Panc1 (cell line): ENCODE measurements at places on chromosomes 12 and 14. TPM values are rescaled to one million over a fixed set of nuclear protein-coding genes. Genes with fewer than 3 reads are reported as not detected.

Gene PPM1H
- total RNA-seq = 22.9 TPM

Gene DEGS2
- total RNA-seq = 4.9 TPM

Gene CLEC1B
- total RNA-seq = not detected

Gene FAM186B
- total RNA-seq = 0.13 TPM

Gene KLRC1
- total RNA-seq = not detected

Gene CCDC197
- total RNA-seq = not detected

Gene CKB
- 436 TPM for total RNA-seq

Gene TMBIM6
- 525 TPM for total RNA-seq

- H3K27ac ChIP-seq = no peak overlapping the region
- H3K4me1 ChIP-seq = peaks cover 6% of the 10 kb centered on the region; the same call in 1 of the 2 replicates
- no peak overlapping the region for H3K4me3 ChIP-seq
- H3K27me3 ChIP-seq = no peaks in the 10 kb centered on the region
- H3K36me3 ChIP-seq = no peaks in the 10 kb centered on the region
Measured at GRCh38 chr14:63777024-63777423, 49.2 kb upstream of the SGPP1 start.

DNA sequence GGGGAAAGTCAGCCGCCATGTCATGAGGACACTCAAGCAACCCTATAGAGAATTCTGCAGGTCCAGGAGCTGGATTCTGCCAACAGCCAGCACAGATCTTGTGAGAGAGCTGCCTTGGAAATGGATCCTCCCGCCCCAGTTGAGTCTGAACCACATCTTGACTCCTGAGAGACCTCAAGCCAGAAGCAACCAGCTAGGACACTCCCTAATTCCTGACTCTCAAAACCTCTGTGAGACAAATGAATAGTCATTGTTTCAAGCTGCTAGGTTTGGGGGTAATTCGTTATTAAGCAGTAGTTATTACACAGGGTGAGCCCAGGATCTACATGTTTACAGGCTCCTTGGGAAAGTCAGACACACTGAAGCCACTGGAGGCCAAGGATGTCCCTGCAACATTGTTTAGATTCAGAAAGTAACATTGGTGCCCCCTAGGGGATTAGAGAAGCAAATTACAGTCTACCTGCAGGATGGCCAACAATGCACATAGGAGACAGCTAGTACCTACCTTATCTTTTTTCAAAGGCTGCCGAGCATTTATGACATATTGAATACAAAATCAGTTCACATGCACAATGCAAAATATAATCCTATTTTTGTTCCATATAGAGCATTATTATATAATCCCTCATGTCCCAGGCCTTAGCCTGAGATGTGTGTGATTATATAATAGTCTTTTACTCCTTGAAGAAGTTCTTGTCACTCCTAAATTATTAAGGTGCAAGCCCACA is 57.9 kb upstream of the FICD start:
- peaks cover 13% of the 10 kb centered on the region for H3K27me3 ChIP-seq
- H3K4me1 ChIP-seq = no peaks in the 10 kb centered on the region
- H3K4me3 ChIP-seq = no peak overlapping the region
- no peaks in the 10 kb centered on the region for H3K36me3 ChIP-seq
- no peak overlapping the region for H3K27ac ChIP-seq
- peak; percentile 7 for DNase-seq

DNA sequence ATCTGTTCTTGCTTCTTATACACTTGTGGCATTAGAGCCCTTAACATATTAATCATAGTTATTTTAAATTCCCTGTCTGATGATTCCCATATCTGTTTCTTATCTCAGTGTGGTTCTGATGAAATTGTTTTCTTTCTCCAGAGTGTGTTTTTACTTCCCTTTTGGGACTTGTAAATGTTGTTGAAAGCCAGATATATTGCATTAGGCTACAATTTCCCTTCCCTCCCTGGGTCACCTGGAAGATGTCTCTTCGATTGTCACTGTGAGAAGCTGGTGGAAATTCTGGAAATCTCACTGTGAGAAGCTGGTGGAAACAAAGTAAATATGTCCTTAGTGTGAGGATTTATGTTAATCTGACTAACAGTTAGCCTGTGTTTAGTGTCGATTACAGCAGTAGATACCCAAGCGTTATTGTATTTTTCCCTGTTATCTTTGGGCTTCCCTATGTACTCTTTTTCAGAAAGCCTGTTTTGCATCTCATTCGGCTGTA is 717.3 kb downstream of the TRHDE start:
- no peak overlapping the region for H3K27ac ChIP-seq
- no peak overlapping the region for H3K4me3 ChIP-seq
- H3K4me1 ChIP-seq = no peaks in the 10 kb centered on the region
- H3K36me3 ChIP-seq = no peaks in the 10 kb centered on the region
- no peak for DNase-seq
- H3K27me3 ChIP-seq = no peaks in the 10 kb centered on the region

- H3K4me1 ChIP-seq = no peaks in the 10 kb centered on the region
- no peaks in the 10 kb centered on the region for H3K36me3 ChIP-seq
- no peak for DNase-seq
- H3K4me3 ChIP-seq = no peak overlapping the region
- H3K27ac ChIP-seq = no peak overlapping the region
Measured at GRCh38 chr14:104253901-104254353, 115.5 kb downstream of the KIF26A start.

DNA sequence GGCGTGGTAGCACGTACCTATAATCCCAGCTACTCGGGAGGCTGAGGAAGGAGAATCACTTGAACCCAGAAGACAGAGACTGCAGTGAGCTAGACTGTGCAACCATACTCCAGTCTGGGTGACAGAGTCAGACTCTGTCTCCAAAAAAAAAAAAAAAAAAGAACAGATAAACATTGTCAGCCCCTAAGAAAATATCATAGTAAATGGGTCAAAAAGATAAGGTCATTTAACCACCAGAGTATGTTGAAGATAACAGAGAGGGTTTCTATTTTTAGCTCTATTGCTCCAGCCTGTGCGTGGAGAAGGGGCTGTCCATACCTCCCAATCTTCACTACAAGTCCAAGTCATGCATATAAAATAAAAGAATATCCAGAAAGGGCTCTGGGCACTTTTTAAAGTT is 15.4 kb downstream of the LGMN start:
- no peak overlapping the region for H3K27ac ChIP-seq
- no peaks in the 10 kb centered on the region for H3K27me3 ChIP-seq
- no peak overlapping the region for H3K4me3 ChIP-seq
- no peaks in the 10 kb centered on the region for H3K4me1 ChIP-seq
- no peak for DNase-seq
- H3K36me3 ChIP-seq = no peaks in the 10 kb centered on the region

DNA sequence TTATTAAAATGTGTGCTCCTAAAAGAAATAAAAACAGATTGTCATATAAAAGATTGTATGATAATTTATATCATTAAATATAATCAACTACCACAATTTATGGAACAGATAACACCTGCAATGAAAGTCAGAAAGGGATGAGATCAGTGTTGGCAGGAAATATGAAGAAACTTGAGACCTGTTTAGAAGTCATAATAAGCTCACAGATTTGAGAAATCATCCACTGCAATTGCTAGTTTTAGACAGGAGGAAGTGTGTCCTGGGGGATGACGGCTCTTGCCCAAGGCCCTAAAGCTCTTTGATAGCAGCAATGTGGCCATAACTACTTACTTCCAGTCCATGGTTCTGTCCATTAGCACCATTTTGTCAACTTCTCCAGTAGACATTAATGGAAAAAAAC is 122.8 kb upstream of the SOX5 start:
- H3K27ac ChIP-seq = no peak overlapping the region
- no peak overlapping the region for H3K4me3 ChIP-seq
- H3K27me3 ChIP-seq = no peaks in the 10 kb centered on the region
- no peaks in the 10 kb centered on the region for H3K4me1 ChIP-seq

DNA sequence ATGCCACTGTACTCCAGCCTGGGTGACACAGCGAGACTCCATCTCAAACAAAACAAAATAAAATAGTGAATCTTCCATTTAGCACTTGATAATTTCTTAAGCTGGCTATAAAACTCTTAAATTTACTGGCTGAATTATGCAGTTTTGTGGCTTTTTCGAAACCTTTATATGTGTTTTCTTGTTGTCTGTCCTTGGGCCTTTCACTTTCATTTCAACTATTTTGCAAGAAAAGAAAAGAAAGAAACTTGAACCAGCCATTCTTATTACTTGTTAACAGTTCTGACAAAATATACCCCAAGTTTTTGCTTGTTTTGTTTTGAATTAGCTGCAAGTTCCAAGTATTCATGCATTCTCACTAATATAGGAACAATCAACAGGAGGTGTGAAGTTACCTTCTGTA is 42.8 kb downstream of the PRICKLE1 start:
- H3K27me3 ChIP-seq = no peaks in the 10 kb centered on the region
- H3K36me3 ChIP-seq = no peaks in the 10 kb centered on the region
- no peak for DNase-seq
- no peak overlapping the region for H3K4me3 ChIP-seq

DNA sequence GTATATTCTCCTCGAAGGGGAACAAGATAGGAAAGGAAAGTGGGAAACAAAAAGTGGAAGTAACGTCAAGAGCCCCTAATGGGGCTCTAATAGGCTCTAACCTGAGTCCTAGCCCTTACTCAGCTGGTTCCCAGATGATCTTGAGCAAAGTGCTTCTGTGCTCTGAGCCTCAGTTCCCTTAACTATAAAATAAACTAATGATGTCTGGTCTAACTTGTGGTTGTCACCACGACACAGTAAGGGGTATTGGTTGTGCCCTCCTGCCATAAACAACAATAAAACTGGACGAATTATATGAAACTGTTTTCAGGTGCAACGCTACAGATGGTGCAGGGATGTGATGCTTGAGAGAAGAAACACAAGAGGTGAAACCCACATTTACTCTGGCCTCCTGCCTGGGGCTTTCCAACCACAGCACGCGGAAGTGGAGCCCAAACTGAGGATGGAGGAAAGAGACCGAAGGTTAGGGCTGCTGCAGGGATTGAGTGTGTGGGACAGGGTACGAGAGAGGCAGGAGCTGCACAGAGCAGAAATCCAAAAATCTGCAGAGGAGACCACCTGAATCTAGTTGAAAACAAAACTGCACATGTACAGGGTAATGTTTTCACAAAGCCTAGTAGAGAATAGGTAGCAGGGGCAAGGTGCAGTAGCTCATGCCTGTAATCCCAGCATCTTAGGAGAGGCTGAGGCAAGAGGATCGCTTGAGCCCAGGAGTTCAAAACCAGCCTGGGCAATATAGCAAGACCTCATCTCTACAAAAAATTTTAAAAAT is 45.6 kb upstream of the BCL2L14 start:
- no peak overlapping the region for H3K4me3 ChIP-seq
- no peaks in the 10 kb centered on the region for H3K27me3 ChIP-seq
- no peak for DNase-seq

DNA sequence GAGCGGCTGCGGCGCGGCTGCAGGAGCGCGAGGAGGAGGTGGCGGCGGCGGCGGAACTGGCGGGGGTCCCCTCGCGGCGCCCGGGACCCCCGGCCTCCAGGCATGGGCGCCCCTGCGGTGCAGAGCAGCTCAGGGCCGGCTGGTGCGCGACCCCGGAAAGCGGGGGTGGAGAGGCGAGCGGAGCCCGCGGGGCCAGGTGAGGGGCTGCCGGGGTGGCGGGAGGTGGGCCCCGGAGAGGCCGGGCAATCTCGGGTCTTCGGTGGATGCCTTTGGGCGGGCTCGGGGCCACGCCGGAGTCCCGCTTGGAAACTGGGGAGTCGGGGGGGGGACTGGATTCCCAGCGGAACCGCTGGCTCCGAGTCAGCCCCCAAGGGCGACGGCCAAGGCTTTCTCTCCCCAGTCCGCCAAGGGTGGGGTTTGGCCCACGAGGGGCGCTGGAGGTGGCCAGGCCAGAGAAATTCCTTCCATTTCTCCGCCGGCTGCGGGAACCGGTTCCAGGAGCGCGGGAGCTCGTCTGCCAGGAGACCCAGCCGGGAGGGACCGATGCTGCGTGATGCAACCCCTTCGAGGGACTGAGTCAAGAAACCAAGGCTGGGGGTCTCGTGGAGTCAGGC is 13.9 kb upstream of the NR4A1 start:
- 0 out of 2 replicates have a peak, but pooled peaks cover 5% of the 10 kb centered on the region for H3K4me1 ChIP-seq
- H3K36me3 ChIP-seq = no peaks in the 10 kb centered on the region
- no peak overlapping the region for H3K27ac ChIP-seq

- H3K4me1 ChIP-seq = peaks cover 5% of the 10 kb centered on the region; the same call in 1 of the 2 replicates
- H3K27ac ChIP-seq = no peak overlapping the region
- peak; percentile 80 for DNase-seq
- no peaks in the 10 kb centered on the region for H3K27me3 ChIP-seq
- no peaks in the 10 kb centered on the region for H3K36me3 ChIP-seq
Measured at GRCh38 chr12:29241821-29242591, 92.9 kb downstream of the FAR2 start.

GRCh38 chr12:95788637-95789036 is 1.9 kb downstream of the NTN4 start:
- H3K27me3 ChIP-seq = peaks cover 28% of the 10 kb centered on the region
- H3K27ac ChIP-seq = peak overlapping the region; percentile 13; the same call in 1 of the 2 replicates
- H3K4me3 ChIP-seq = peak overlapping the region; percentile 56; the same call in 1 of the 2 replicates
- peaks cover 2% of the 10 kb centered on the region; the same call in 1 of the 2 replicates for H3K4me1 ChIP-seq
- H3K36me3 ChIP-seq = no peaks in the 10 kb centered on the region; the same call in 1 of the 2 replicates

- no peaks in the 10 kb centered on the region for H3K4me1 ChIP-seq
- H3K27me3 ChIP-seq = no peaks in the 10 kb centered on the region
- DNase-seq = no peak
- no peaks in the 10 kb centered on the region for H3K36me3 ChIP-seq
Measured at GRCh38 chr12:93292731-93293566, 84.8 kb upstream of the NUDT4 start.

GRCh38 chr14:55107766-55108554 is 21.1 kb upstream of the LGALS3 start:
- H3K4me3 ChIP-seq = no peak overlapping the region
- H3K27me3 ChIP-seq = no peaks in the 10 kb centered on the region
- H3K4me1 ChIP-seq = peaks cover 25% of the 10 kb centered on the region
- peak overlapping the region; percentile 80 for H3K27ac ChIP-seq
